T follicular helper cell (primary cell): ENCODE measurements at places on chromosomes 16 and 17.

GRCh38 chr16:50244504-50245416 is 21.6 kb upstream of the ADCY7 start:
- no peak for DNase-seq

- no peak for DNase-seq
Measured at GRCh38 chr17:81135505-81136278, 29.6 kb upstream of the PVALEF start.

DNA sequence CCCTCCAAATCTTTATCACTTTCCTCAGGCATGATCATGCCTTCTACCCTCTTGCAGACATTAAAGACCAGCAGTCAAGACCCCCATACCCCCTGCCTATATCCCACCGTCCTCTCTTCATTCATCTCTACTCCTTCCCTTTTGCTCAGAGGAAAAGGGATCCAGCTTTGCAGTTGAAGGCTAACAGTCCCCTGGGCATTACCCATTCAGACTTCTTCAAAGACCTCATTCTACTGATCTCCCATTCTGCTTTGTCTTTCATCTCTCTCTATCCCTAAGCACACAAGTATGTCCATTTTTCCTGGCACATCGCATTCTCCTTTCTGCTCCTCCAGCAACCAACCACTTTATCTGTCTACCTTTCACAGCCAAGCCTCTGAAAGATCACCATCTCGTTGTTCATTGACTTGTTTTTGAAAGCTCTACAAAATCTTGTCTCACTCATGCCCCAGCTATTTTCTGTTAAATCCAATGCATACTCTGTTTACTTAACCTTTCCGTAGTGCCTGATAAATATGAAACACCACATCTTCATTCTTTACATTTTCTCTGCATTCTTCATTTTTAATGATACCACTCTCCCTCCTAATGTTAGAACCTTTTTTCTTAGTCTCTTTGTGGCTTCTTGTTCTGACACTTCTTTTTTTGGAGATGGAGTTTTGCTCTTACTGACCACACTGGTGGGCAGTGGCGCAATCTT is 14.1 kb upstream of the LCMT1 start:
- DNase-seq: no peak

- DNase-seq: no peak
Measured at GRCh38 chr16:86041807-86042206, 142.8 kb downstream of the IRF8 start.

DNA sequence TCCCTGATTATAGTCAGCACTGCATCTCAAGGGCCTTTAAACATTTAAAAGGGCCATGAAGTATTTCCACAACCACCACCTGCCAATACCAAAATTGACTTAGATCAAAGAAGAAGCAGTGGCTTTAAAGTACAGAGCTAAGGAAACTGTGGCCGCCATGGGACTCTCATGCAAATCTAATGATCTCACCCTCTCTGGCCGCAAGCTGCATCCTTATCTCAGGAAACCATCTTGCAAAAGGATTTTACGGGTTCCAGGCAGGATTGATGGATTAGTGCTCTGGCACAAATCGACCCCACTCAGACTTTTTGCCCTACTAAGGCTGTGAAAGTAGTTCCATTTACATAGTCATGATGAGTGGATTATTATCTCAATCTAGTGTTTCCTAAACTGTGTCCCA is 22.6 kb downstream of the CDRT4 start:
- DNase-seq: no peak

DNA sequence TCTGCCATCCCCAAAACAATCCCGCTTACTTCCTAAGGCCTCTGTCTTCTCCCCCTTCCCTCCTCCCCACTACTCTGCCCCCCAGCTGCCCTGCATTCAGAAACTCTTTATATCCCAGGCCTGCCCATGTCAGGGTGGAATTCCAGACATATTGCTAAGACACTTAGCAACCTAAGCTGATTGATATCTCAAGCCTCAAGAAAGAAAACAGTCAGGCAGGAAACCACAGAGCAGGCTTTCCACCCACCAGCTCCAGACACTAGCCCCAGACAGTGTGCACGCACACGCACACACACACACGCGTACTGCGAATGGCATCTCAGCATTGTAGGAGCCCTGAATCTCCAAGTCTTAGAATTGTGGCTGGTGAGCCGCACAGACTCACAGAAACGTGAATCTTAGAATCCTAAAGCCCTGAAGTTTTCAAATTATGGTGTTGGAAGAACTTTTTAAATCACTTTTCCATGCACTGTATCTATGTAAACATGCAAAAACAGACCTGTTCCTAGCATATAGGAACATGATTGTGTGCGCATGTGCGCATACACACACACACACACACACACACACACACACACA is 8.8 kb upstream of the LPCAT2 start:
- no peak for DNase-seq

DNA sequence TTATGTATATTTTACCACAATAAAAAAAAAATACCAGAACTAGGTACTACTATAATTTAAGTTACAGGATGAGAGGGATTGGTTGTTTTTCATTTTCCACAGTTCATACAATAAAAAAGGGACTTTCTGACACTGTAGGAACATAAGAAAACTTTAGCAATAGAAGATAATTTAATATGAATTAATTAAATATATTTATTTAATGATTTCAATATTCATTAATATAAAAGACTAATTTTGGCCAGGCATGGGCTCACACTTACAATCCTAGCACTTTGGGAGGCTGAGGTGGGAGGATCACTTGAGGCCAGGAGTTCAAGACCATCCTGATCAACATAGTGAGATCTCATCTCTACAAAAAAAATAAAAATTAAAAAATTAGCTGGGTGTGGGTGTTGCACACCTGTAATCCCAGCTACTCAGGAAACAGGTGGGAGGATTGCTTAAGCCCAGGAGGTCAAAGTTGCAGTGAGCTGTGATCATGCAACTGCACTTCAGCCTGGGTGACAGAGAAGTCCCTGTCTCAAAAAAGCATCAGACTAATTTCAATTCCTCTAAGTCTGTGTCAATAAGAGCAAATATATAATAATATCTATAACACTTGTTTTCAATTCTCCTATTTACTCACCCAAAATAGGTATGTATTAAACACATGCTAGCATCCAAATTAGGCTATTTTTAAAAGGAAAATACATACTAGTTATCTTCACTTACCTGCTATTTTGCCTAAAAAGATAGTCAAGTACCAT is 79.6 kb downstream of the BRIP1 start:
- no peak for DNase-seq

DNA sequence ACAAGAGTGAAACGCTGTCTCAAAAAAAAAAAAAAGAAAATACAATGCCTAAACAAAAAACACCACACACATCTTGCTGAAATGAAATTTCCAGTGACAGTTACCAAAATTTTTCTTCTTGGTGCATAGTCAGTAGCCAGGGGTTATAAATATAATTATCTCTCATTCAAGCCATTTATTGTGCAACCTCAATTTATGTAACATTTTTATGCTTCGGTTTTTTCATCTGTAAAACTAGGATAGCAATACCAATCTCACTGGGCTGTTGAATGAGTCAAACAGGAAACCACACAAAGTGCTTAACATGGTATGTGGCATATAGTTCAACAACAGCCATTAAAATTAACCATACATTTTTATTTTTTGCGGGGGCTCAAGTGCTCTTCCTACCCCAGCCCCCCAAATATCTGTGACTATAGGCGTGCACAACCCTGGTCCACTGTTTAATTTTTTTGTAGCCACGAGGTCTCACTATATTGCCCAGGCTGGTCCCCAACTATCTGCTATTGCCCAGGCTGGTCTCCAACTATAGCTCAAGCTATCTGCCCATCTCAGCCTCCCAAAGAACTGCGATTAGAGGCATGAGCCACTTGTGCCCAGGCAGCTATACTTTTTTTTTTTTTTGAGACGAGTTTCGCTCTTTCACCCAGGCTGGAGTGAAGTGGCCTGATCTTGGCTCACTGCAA is 2.6 kb downstream of the COG4 start:
- DNase-seq: no peak

DNA sequence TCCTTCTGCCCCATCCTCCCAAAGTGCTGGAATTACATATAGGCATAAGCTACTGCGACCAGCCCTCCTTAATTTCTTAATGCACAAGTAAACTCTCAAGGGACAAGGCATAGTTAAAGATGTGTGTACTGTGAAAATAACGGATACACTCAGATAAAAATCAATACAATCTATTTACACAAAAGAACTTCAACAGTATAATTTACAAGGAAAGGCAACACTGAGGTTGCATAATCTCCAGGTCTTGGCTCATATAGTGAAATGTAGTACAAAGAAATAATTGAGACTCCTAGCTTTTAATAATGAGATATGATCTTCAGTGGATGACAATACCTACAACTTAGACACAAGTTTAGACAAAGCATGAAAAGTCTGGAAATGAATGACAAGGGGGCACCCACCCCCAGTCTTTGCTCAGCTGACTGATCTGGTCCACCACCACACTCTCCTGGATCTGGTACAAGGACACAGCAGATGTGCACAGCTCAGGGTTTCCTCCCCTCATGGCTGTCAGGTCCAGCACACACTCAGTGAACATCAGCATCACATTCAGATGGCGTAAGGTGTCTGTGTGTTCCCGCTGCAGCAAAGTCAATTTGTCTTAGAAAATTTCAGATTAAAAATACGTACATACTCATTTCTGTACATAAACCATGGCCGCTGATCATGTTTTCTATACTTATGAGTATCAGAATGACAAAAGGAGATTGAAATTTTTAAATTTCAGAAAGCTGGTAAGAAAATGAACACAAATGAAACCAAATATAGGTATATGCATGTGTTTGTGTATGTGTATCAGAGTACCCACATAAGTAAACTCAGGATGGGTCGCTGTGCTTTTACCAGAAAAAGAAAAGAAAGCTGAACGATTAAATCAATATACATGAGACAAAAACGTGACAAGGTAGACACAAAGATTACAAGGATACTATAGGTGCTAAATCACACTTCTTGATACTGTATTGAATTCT is 33.7 kb upstream of the ALDH3A1 start:
- no peak for DNase-seq

GRCh38 chr17:47172696-47173565 is 16.2 kb downstream of the CDC27 start:
- no peak for DNase-seq

GRCh38 chr16:67657017-67657608 is 2.9 kb downstream of the ACD start:
- no peak for DNase-seq

- peak; percentile 41 for DNase-seq
Measured at GRCh38 chr16:46929378-46930332, 43.8 kb downstream of the DNAJA2 start.

DNA sequence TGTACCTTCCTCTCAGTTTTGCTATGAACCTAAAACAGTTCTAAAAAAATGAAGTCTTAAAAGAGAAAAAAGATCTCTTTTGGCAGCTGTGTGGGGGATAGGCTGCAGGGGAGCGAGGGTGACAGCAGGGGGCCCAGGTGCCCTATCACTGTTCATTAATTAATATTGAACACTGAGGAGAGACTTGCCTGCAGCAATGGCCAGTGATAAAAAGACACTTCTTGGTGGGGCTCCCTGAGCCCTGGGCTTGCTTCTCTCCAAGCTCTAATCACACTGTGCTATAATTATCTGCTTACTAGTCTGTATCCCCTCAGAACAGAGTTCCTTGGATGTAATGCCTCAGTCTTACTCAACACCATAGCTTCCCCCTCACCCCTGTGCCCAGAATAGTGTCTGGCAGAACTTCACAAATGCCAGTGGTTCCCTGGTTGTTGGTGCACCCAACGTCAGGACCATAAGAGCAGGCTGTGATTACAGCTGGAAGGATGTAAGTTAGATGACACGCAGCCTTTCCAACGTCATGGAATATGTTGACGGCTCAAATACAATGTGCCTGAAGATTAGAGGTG is 52.0 kb upstream of the IRX6 start:
- no peak for DNase-seq

DNA sequence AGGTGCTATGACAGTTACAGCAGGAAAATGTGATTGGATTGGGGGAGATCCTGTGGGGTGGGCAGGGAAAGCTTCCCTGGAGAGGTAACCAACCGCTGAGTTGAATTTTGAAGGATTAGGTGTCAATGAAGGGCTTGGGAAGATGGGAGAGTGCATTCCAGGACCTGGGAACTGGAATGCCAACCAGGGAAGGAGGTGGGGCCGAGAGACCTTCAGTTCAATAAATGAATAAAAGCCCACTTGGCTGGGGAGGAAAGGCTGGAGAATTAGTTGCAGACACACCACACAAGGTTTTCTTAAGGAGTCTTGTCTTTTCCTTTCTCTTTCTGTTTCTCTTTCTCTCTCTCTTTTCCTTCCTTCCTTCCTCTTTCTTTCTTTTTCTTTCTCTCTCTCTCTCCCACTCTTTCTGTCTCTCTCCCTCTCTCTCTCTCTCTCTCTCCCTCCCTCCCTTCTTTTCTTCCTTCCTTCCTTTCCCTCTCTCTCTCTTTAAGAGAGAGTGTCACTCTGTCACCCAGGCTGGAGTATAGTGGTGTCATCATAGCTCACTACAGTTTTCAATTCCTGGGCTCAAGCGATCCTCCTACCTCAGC is 3.3 kb downstream of the USP43 start:
- DNase-seq: no peak

DNA sequence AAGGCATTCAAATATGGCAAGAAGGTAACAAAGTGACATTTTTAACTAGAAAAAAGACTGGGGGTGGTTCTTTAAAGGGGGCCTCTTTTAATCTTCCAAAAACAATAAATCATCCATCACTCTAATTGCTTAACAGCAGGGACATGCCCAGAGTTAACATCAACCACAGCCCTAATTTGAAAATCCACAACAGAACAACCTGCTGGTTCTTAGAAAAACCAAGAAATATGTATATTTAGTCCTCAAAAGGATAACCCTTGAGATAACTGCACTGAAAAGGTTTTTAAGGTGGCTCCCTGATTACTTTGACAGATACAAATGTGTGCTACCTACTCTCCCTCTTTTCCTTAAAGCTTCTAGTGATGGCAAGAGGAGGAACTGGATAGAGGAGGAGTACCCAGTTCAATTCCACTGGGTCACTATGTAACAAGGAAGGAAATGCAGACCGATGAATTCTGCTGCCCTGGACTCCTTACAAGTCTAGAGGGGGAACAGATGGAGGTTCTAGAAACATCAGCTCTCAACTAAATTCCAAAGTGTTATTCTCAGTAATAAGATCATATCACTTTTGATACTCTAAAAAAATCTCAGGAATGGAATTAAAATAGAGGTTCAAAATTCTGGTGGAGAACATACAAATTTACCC is 54.3 kb downstream of the N4BP1 start:
- DNase-seq: no peak

DNA sequence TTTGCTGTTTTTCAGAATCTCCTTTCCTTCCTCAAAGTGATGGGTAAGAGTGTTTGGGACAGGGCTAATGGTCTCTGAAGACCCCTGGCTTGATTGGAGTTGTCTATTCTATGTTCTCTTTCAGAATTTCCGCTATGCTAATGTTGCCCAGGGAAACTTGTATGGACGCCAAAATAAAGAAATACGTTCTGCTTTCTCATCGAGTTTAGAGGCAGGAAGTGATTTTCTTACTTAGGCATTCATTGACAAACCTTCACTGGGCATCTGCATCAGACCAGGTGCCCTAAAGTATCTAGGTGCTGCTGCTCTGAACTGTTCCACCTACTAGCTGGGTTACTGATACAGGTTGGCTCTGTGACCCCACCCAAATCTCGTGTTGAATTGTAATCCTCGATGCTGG is 787.9 kb upstream of the EEF2KMT start:
- no peak for DNase-seq
